ENCODE measurements at places on chromosomes 4 and X.

DNA sequence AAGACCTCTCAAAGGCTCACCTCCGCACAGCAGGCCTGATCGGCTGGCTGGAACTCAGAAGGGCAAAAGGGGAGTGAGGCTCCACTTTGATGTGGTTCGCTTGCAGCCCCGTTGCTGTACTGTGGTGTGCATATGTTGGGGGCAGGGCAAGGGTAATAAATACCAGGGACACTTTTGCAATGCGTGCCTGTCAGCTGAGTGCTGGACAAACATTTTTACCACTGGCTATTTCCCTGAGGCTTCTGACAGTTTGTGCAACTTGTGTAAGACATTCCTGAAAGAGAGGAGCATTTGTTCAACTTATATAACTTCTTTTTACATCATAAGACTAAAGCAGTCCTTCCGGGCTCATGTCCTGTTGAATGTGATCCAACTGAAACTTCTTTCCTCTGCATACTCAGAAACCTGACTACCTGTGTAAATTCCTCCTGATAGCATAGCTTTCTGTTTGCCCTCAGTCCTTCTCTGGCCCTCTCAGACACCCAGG lies 82.3 kb downstream of the SPRY1 start:
- DNase-seq, result no peak

- DNase-seq, result no peak
Observed at GRCh38 chr4:29540439-29541102, 1179.6 kb upstream of the PCDH7 start.

- DNase-seq, result no peak
Observed at GRCh38 chrX:48560681-48561080, 13.6 kb upstream of the RBM3 start.

GRCh38 chr4:89561048-89561447 lies 253.4 kb upstream of the GPRIN3 start:
- DNase-seq, result no peak

GRCh38 chrX:1134976-1135375 lies 77.5 kb downstream of the CRLF2 start:
- DNase-seq, result no peak

DNA sequence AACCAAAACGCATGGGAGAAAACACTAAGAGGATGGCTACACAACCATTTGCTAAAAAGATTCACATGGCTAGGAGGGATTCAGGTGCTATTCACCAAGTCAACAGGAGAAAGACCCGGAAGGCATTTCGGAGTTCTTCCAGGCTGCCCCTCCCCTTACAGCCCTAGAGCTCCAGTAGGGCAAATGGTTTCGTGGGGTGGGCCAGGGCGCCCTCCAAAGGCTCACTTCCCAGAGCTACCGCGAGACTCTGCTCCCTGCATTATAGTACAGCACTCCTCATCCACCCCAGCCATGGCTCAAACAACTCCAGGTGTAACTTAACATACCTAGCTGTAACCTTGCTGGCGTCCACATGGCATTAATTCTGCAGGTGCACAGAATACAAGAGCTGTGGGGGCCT lies 179.7 kb downstream of the SLC39A8 start:
- DNase-seq, result no peak

- DNase-seq, result no peak
Observed at GRCh38 chr4:141339391-141339790, 118.7 kb downstream of the ZNF330 start.

DNA sequence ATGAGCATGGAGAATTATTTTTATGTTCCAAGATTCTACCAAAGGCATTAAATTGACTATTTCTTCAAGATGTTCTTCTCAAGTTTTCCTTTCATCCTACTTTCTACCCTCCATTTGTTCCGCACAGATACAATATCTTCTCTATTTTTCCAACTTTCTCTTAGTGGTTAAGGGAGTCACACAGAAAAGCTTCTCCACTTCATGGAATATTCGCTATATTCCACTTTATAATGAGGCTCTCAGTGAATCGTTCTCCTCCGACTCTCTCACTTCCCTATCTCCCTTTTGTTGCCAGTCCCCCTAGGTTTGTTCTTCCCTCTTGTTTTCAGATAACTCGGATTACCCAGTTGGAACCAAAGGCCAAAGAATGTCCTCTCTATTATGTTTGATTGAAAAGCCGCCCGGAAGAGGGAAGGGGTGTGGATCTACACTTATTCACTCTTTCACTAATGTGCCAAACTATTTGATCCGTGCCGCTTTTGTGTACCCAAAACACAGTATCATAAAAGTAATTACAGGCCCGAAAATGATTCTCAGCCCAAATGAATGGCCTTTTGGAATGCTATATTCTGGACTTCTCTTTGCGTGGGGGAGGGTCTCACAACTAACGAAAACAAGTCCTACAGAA lies 1.2 kb downstream of the SH3D19 start:
- DNase-seq, result no peak

DNA sequence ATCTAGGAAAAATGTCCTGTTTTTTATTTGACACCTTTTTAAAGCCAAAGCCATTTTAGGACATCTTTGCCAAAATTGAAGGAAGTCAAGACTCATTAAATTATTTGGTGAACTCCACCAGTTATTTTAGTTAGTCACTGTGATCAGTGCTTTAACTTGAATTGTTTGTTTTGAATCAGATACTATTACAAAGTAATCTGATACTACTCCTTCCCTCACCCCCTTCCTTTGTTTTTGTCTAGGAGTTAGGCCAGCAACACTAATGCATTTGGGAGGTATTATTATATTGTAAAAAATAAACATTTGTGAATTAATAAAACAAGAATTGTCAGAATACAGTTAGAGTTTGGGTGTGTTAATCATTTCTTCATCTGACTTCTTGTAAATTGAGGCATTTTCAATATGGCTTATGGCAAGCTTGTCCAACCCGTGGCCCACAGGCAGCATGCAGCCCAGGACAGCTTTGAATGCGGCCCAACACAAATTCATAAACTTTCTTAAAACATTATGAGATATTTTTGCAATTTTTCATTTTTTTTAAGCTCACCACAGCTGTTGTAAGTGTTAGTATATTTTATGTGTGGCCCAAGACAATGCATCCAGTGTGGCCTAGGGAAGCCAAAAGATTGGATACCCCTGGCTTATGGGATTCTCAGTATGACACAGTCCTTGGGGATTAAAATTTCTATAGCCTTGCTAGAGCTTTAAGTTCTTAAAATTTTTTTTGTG lies 182.2 kb downstream of the BMPR1B start:
- no peak for DNase-seq

GRCh38 chr4:75634281-75634680 lies 4.0 kb upstream of the CDKL2 start:
- no peak for DNase-seq

DNA sequence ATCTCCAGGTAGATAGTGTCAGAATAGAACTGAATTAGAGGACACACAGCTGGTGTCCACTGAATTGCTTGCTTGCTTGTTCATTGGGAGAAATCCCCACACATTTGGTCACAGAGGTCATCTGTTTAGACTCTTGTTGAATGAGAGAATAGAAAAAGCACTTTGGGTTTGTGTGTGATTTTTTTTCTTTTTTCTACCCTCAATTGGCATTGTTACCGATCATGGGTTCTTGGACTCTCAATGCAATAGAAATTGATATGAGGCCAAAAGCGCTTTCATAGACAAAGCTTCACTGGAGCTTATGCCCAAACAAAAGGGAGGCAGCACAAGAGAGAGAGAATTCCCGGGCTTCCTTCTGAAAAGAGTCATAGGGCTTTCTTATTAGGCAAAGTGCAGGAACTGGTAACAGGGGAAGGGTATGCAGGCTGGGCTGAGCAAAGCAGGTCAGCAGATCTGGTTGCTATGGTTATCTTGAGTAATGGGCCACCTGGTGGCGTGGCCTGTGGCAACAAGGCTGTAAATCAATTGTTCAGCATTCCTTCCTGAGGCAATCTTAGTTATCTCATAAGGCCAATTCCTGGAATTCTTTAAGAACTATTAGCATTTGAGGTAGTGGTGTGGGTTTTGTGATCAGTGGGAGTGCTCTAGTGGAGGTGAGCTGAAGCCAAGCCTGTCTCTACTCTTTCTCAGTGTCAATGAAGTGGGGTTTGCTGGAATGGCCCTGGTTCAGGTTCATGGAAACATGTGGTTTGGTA lies 5.3 kb upstream of the GPR82 start:
- DNase-seq, result no peak

DNA sequence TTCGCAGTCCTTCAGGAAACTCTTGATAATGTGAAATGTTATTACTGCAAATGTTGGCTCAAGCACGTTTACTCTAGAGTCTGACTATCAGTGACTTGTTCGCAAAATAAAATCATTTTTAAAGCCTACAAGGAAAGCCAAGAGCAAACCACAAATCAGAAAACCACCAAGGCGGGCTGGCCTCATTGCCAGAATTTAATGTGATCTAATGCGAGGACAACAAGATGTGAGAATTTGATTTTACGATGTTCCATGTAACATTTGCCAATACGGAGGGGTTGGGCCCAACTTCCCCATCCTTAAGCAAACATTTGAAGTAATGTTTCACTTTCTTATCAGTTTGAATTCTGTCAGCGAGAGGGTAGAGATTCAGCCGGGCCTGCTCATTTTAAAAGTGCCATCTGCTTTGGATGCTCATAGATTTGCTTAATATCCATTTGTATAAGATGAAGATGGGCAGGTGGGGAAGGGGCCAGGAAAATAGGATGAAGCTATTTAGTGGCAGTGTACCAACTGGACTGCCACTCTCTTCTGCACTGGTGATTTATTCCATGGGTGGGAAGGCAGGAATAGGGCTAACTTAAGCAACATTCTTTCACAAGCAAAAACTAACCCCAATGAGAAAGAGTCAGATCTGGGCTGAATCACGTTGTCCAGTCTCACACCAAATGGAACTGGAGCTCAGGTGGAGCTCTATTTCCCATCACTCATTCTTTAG lies 225.3 kb downstream of the ANAPC10 start:
- DNase-seq, result no peak

GRCh38 chr4:7554905-7555304 lies 120.2 kb upstream of the PSAPL1 start:
- DNase-seq, result no peak

GRCh38 chr4:80229590-80229989 lies 32.3 kb downstream of the PRDM8 start:
- no peak for DNase-seq

DNA sequence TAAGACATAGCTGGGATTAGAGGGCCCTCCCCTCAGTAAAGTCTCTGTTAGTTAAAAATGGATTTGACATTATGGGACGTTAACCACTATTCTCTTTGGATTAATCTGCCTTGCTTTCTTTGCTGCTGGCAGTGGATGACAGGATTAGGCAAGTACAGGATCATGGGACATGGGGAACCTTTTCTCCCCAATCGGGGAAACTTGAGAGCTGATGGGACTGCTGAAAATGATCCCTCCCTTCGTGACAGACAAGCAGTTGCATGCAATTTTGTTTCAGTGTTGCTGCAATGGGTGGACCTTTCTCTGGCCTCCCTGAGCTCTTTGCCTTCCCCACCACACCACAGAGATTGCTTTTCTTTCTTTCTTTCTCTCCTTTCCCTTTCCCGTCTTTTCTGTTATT lies 120.2 kb upstream of the BANK1 start:
- no peak for DNase-seq

GRCh38 chr4:122710434-122711308 lies 21.8 kb upstream of the BBS12 start:
- no peak for DNase-seq

GRCh38 chrX:69216911-69217310 lies 51.7 kb upstream of the PJA1 start:
- DNase-seq, result no peak

- no peak for DNase-seq
Observed at GRCh38 chr4:152968806-152969394, 32.8 kb downstream of the FHDC1 start.

DNA sequence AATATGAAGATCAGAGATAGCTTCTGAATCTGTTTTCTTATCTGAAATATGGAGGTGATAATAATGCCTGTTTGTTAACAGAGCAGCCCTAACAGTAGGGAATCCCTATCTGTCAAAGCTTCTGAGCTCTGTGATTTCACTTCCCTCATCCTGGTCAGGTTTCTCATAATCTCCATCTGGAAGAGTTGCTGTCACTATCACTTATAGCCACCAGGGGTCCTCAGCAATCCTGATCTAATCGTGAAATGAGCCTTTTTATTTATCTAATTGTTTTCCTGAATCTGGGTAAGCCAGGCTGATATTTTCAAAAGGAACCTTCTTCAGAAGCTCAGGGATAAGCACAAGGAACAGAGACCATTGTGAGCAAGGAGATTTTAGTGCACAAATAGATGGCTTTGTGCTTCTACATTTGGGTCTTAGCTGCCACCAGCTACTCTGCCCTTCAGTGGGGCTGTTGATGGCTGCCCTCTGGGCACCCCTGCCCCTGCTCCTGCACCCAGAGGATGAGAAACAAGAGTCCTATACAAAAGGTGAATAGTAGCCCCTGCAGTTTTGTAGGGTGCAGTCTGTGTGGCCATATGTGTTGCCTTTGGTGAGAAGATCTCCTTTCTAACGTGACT lies 196.4 kb upstream of the RADX start:
- DNase-seq, result no peak

GRCh38 chrX:153736871-153737441 lies 12.3 kb downstream of the ABCD1 start:
- no peak for DNase-seq

GRCh38 chr4:3520276-3520675 lies 11.9 kb downstream of the LRPAP1 start:
- no peak for DNase-seq

- DNase-seq, result no peak
Observed at GRCh38 chr4:20512985-20513384, 187.3 kb upstream of the PACRGL start.

DNA sequence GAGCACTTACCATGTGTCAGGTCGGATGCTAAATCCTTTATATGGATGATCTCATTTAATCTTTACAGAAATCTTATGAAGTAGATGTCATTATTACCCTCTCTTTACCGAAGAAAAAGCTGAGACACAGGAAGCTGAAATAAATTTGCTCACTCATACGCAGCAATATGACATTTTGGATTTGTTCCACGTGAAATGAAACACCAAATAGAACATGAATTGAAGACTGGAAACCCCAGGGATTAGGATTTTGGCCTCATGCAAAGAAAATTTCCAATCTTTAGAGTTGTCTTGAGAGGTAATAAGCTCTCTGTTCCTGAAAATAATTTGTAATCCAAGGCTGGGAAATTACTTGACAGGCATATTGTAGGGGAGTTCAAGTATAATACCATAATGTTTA lies 354.4 kb upstream of the CLNK start:
- DNase-seq, result no peak

DNA sequence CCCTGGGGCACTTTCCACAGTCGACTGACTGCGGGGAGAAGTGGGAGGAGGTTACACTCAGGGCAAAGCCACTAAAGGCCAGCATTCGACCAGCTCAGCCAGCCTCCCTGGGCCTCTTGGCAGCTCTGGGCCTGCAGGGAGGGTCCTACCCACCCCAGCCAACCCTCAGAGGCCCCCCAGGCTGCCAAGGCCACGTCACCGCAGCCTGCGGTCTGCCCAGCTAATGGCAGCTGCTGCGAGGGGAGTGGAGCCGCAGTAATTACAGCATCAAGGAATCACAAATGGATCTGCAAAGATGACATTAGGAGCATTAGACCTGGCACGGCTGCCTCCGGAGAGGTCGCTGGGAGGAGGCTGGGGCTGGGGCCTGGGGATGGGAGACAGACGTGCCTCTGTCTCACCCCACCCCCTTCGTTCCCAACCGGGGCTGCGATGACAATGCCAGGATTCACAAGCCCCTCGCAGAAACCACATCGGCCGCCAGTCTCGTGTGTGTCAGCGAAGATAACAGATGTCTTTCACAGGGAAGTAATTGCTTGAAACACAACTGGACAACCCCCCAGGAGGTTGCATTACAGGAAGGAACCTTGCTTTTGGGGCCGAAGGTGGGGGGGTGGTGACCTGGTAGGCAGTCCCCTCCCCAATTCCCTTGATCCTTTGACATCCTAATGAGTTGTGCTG lies 367.6 kb downstream of the BCOR start:
- no peak for DNase-seq

- DNase-seq, result no peak
Observed at GRCh38 chr4:5707366-5707765, 993 bp downstream of the EVC2 start.

Measured in stimulated activated CD4-positive, alpha-beta T cell treated with anti-CD3 and anti-CD28 coated beads, TNF-alpha, amount 100 ng/mL, for 4 hours (primary cell).